CD4-positive, alpha-beta T cell (primary cell): ENCODE measurements at places on chromosomes 13 and 19. TPM values are rescaled to one million over a fixed set of nuclear protein-coding genes. Genes with fewer than 3 reads are reported as not detected.

DNA sequence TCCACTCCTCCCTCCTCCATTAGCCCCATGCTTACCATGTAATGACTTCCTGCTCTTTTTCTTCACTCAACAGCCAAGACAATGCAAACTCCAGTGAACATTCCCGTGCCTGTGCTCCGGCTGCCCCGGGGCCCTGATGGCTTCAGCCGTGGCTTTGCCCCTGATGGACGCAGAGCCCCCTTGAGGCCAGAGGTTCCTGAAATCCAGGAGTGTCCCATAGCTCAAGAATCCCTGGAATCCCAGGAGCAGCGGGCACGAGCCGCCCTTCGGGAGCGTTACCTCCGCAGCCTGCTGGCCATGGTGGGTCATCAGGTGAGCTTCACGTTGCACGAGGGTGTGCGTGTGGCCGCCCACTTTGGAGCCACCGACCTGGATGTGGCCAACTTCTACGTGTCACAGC, 2.9 kb upstream of the PPP1R37 start:
- no peak for DNase-seq

COL4A1 gene
- total RNA-seq: 0.08 TPM

GRCh38 chr19:17495639-17496296, 15.7 kb upstream of the PGLS start:
- no peak for DNase-seq

DNA sequence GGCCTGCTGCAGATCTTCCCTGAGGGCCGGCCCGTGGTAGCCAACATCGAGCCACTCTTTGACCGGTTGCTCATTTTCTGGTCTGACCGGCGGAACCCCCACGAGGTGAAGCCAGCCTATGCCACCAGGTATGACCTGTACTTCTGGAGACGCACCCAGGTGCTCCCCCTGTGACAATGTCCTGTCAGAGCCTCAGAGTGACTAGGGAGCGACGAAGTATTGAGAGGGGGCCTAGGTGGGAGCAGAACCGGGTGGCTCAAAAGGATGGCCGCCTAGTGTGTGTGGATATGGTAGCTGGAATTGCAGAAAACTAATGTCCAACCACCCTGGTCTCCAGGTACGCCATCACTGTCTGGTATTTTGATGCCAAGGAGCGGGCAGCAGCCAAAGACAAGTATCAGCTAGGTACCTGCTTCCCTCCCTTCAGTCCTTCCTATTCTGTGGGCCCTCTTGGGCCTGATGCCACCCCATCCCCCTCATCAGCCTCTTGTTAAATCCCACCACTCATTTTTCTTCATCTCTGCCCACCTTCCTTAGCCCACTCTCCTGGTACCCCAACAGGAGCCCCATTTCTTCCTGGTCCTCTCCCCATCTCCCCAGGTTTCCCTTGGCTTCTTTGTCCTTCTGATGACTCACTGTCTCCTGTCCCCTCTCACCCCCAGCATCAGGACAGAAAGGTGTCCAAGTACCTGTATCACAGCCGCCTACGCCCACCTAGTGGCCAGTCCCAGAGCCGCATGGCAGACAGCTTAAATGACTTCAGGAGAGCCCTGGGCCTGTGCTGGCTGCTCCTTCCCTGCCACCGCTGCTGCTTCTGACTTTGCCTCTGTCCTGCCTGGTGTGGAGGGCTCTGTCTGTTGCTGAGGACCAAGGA, 8.4 kb downstream of the EGLN2 start:
- no peak for DNase-seq

ZNF878 gene
- total RNA-seq: not detected

GRCh38 chr19:12603714-12604113, 6.9 kb downstream of the ZNF490 start:
- no peak for DNase-seq

- DNase-seq: peak; percentile 66
Observed at GRCh38 chr19:48963371-48964204, 1.5 kb upstream of the FTL start.

GRCh38 chr13:33079960-33080359, 63.7 kb downstream of the KL start:
- DNase-seq: no peak

ZNF723 gene
- total RNA-seq: not detected

GRCh38 chr13:75181906-75182305, 300.1 kb downstream of the TBC1D4 start:
- no peak for DNase-seq

- no peak for DNase-seq
Observed at GRCh38 chr19:55112246-55112776, 5.1 kb downstream of the PPP1R12C start.

- DNase-seq: no peak
Observed at GRCh38 chr13:69585656-69586055, 522.0 kb upstream of the ATXN8OS start.

- DNase-seq: no peak
Observed at GRCh38 chr13:28313579-28313978, 175.2 kb downstream of the PAN3 start.

NLRP11 gene
- not detected for total RNA-seq

ATP8A2 gene
- total RNA-seq: 0.22 TPM

CYP4F12 gene
- total RNA-seq: 0.75 TPM

PSG3 gene
- total RNA-seq: not detected

GRCh38 chr19:46809534-46810272, 21.3 kb upstream of the SLC1A5 start:
- no peak for DNase-seq

- DNase-seq: peak; percentile 2
Observed at GRCh38 chr13:40026174-40026585, 370.7 kb downstream of the COG6 start.

- DNase-seq: no peak
Observed at GRCh38 chr13:38045278-38046048, 175.9 kb upstream of the TRPC4 start.

DNA sequence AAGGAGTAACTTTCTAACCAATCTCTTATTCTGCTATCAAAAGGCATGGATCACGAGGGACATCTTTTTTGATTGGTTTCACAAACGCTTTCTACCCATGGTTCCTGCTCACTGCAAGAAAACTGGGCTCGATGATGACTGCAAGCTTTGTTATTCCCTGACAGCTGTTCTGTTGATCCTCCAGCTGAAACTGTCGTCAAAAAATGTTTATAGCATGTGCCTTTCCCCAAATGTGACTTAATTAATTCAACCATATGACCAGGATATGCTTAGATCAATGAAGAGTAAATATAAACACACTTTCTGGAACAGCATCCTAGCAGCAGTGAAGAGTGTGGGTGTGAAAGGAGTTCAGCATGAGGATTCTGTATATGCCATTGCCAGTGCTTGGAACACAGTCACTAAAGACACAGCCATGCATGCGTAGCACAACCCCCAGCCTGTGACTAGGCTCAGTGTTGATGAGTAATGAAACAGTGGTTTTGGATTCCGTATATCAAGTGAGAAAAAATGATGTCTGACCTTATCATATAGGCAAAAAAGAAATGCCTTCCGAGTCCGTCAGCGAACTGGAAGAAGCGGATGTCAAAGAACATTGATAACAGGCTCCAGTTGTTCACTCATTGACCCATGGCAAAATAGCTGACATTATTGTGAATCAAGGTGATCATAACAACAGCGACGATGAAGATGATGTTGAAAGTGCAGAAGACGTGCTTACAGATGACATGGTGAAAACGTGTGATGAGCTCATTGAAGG, 347.4 kb downstream of the FGF9 start:
- no peak for DNase-seq

GRCh38 chr19:29326351-29326750, 113.4 kb upstream of the UQCRFS1 start:
- no peak for DNase-seq

URAD gene
- not detected for total RNA-seq

- DNase-seq: no peak
Observed at GRCh38 chr19:18339723-18340122, 675 bp upstream of the PGPEP1 start.

GRCh38 chr19:7515110-7515644, 726 bp upstream of the ZNF358 start:
- no peak for DNase-seq

- no peak for DNase-seq
Observed at GRCh38 chr19:8304841-8305621, 3.1 kb downstream of the CD320 start.

DNA sequence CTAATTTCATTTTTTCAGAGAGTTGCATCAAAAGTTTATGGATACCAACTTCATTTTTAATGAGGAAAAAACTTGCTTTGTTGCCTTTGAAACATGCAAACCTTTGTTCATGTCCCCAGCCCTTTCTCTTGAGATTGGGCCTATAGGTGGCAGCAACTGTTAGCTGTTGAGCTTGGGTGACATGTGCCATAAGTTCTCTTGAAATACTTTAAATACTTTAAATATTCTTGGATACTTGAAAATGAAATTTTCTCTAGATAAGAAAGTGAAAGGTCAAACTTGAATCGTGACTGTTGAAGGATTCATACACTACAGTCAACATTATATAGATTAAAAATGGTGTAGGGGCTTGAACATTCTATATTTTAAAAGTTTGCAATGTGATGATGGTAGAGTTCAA, 294.9 kb downstream of the NDFIP2 start:
- no peak for DNase-seq

KLF5 gene
- total RNA-seq: 12.3 TPM

SIGLEC11 gene
- not detected for total RNA-seq

SLC6A16 gene
- total RNA-seq: 2.4 TPM

IZUMO4 gene
- 17.4 TPM for total RNA-seq

CASP14 gene
- not detected for total RNA-seq

GRCh38 chr13:23357349-23357748, 76.2 kb downstream of the SACS start:
- DNase-seq: no peak

- no peak for DNase-seq
Observed at GRCh38 chr13:27161980-27162379, 9.6 kb downstream of the USP12 start.

LILRB1 gene
- total RNA-seq: 0.38 TPM

RFPL4A gene
- total RNA-seq: not detected
